ENCODE measurements at places on chromosomes 7 and 10. TPM values are rescaled to one million over a fixed set of nuclear protein-coding genes. Genes with fewer than 3 reads are reported as not detected.

KNDC1 gene
- total RNA-seq = 1.1 TPM

HOXA1 gene
- 1.4 TPM for total RNA-seq

LRWD1 gene
- 12.9 TPM for total RNA-seq

DNA sequence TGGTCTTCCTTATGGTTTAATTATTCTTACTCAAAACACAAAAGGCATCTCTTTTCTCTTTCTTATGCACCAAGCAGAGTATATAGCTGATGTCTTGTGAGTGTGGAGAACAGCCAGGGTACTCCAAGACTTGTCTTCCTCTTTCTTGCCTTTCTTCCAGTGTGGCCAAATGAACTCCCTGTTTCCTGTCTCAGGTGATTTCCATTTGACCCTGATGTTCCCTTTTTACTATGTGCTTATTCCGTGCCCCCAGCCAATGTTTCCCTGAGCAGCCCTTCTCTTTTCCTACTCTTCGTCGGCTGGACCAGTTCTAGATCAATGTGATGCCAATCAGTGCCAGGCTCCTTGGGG, 12.6 kb downstream of the OR9A4 start:
- DNase-seq = no peak

- no peak for DNase-seq
These were observed 131.6 kb upstream of the LSM8 start for GRCh38 chr7:118052336-118052735.

DNA sequence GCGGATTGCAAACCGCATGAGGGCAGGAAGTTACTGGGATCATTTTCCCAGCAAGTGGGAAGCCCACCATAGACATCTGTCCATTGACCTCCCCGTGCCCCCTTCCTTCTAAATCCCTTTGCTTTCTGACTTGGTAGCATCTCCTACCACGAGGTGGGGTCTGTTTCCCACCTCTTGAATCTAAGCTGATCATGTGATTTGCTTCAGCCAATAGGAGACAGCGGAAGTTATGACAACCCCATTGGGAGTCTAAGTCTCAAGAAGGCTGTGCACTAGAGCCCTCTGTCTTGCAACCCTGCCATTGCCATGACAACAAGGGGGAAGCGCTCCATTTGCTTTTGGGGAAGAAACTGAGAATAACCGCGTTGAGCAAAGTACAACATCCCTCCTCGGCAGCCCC, 39.2 kb upstream of the CARD11 start:
- DNase-seq = no peak

- no peak for DNase-seq
These were observed 210.9 kb downstream of the INHBA start for GRCh38 chr7:41491883-41492471.

GRCh38 chr7:8719102-8719501, 285.7 kb downstream of the NXPH1 start:
- DNase-seq = no peak

DNA sequence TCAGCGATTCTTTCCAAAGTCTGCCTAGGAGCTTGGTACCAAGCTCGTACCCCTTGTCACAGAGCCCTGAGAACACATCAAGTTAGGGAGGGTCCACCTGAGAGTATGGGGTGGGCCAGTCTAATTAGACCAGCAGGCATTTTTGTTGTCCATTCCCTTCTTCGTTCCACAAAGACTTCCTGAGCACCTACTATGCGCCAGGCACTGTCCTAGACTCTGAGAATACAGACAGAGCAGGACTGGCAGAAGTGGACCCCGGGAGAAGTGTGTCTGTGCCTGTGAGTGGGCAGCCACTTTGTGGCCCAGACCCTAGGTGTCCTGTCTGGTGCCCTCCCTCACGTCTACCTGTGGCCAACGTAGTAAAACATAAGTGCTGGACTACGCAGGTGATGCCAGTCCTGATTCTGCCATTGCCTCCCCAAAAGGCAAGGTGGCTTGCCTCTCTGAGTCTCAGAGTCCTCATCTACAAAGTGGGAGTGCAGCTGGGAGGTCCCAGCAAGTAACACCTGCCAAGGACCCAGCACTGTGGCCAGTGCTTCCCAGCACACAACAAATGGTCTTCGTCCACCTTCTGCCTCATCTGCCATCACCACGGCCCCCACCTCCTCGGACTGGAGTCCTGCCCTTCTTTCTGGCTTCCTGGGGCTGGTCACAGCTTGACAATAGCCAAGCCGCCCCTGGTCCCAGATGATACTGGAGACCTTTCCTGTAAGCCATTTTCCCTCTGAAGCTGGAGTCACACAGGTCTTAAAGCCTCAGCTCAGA, 54.3 kb upstream of the DUSP5 start:
- no peak for DNase-seq

- DNase-seq = no peak
These were observed 17.2 kb downstream of the SFR1 start for GRCh38 chr10:104139221-104139620.
